AG10803 (cell line): ENCODE measurements at places on chromosomes 3 and 15.

DNA sequence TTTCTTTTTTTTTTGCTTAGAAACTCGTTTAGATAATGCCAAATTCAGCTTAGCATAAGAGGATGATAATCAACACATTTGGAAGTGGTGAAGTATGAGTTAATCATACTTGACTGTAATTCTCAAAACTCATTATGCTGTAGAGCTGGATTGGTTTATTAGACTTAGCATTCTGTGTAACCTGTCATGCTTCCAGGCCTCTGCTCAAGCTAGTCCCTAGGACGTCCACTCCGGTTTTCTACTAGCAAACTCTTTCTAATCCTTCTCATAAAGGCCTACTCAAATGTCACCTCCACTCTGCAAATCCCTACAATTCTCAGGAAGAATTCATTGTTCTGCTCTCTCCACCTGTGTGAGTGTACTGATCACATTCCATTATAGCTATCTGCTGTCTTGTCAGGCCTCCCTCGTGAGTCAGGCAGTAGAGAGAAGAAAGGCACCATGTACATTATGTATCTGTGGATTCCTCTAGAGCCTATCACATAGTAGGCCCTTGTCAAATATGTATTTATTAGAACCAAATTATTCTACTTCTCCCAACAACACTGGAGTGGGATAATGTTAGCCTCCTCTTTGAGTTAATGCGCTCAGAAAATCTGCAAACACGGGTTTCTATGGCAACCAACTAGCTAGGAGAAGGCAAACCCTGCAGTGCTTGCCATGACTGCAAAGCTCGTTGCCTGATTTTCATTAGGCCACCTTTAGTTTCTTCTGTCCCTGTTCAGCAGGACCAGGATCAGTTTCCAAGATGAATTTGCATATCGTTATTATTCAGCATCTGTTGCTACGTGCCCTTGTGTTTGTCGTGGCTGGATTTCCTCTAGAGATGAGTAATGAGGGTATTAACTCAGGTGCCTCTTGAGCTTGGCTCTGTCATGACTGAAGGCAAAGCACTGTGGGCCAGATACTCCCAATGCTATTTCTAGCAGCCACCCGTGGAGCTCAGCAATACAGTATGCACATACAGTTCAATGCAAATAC, 30.7 kb downstream of the ATP13A5 start:
- no peak for DNase-seq

GRCh38 chr3:24628523-24629258, 134.0 kb upstream of the THRB start:
- DNase-seq = peak; percentile 8

GRCh38 chr3:45683417-45684326, 5.5 kb upstream of the SACM1L start:
- no peak for DNase-seq

DNA sequence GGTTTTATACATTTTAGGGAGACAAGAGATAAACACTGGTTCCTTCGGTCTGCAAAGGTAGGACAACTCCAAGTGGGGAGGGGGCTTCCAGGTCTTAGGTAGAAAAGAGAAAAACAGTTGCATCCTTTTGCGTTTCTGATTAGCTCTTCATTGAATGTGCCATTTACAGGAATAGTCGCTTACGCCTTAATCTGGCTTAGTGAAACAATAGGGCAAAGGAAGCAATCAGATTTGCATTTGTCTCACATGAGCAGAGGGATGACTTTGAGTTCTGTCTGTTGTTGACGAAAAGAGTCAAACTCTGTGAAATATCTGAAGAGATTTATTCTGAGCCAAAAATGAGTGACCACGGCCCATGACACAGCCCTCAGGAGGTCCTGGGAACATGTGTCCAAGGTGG, 166.0 kb upstream of the ATP10A start:
- DNase-seq = no peak

DNA sequence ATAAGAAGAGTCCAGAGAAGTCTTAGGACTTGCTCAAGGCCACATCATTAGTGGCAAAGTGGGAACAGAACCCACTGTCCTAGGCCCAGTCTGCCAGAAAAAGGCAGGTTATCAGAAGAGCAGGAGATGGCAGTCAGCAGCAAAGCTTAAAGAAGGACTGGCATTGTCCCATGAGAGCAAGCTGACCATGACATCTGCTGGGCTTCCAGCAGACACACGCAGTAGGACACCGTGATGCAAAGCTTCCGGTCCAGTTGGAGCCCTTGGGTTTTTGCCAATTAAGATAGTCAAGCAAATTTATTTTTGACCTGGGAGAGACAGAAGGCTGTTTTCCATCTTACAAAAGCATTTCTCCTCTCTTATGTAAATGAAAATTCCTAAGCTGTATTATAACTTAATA, 42.1 kb downstream of the ZBTB38 start:
- peak; percentile 79 for DNase-seq

GRCh38 chr15:20643829-20644425, 102.3 kb upstream of the GOLGA6L6 start:
- no peak for DNase-seq

DNA sequence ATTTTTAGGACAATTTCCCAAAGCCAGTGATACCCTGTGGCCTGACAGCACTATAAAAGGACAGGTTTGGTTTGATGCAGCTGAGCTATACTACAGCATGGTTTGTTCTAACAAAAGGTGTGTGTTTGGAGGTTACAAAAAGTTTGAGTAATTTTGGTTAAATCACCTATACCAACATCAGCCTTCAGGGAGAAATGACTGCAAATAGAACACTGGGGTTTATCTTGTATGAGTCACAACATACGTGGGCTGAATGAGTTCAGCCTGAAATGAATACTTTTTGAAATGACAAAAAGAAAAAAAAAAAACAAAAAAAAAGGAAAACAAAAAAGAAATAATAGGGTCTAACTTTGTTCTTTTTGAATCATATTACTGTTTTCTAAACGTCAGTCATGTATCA, 345.7 kb downstream of the CNTN3 start:
- peak; percentile 15 for DNase-seq

DNA sequence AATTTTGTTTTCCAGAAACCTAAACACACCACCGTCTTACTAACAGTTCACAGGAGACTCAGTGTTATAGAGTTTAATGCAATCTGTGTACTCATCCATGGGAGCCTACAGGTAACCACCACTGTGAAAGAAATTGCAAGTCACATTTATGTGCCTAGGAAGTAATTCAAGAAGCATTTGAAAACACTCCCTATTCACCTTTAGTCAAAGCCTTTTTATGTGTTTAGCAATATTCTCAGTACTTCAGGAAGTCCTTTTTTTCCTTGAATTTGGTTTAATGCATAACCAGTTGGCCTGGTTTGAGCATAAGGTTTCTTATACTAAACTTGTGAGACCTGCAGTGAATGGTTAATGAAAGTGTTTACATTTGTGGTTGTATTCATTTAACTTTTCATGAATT, 346.1 kb downstream of the CHST2 start:
- DNase-seq = no peak

- peak; percentile 72 for DNase-seq
Measured at GRCh38 chr3:36906504-36907149, 38.2 kb downstream of the TRANK1 start.

GRCh38 chr3:81666502-81667121, 94.8 kb downstream of the GBE1 start:
- DNase-seq = peak; percentile 29

DNA sequence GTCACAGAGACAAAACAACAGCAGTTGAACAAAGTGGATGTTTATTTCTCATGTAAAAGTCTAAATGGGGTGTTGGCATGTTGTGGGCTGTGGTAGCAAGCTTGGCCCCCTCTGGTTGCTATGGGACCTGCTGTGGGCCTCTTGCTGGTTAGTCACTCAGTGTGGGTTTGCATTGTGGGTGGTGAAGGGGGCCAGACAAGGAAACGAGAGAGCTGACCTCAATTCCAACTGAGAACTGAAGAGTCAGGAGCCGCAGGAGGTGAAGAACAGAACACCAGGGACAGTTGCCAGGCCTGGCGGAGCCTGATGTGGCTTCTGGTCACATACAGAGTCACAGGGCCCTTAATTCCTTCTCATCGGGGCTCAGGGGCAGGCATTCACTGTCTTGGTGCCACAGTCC, 1.9 kb upstream of the ADPGK start:
- DNase-seq = peak; percentile 71

GRCh38 chr3:69864766-69865165, 125.5 kb downstream of the MITF start:
- no peak for DNase-seq

DNA sequence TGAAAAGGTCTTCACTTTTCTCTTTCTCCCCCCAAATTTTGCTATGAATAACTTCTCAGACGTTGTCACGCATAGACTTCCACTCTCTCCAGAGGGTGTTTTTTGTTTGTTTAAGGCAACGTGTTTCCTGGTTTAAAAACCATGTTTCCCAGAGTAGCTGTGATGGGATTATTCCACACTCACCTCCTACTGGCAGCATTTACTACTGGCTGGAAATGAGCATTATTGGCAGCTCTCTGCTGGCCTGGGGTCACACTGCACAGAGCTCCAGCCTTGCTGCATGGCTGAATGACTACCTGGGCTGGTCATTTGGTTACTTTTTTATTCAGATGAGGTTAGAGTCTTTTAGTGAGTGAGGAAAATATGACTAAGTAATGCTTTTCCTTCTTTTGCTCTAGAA, 65.2 kb downstream of the RARB start:
- no peak for DNase-seq

- no peak for DNase-seq
Measured at GRCh38 chr3:19399356-19399755, 251.0 kb downstream of the KCNH8 start.

- DNase-seq = no peak
Measured at GRCh38 chr3:154678041-154678654, 248.2 kb upstream of the GPR149 start.

- peak; percentile 48 for DNase-seq
Measured at GRCh38 chr3:187677604-187678003, 7.4 kb upstream of the SST start.

- DNase-seq = no peak
Measured at GRCh38 chr3:111782943-111783342, 76.1 kb upstream of the PHLDB2 start.

DNA sequence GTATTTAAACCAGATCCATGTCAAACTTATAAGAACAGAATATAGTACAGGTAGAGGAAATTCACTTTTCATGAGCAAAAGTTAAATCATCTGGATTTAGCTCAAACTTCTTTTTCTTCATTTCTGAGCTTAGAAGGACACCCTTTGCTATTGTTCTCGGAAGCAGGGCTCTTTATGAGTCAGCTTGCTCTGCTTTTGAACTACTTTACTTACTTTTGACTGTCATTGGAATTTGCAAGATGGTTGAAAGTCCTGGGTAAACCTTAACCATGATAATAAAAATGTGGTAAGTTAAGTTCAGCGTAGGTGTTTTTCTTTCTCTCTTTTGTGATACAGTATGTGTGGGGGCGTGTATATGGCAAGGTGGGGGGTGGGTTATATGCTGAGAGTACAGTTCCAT, 312.7 kb upstream of the DPH6 start:
- DNase-seq = no peak

DNA sequence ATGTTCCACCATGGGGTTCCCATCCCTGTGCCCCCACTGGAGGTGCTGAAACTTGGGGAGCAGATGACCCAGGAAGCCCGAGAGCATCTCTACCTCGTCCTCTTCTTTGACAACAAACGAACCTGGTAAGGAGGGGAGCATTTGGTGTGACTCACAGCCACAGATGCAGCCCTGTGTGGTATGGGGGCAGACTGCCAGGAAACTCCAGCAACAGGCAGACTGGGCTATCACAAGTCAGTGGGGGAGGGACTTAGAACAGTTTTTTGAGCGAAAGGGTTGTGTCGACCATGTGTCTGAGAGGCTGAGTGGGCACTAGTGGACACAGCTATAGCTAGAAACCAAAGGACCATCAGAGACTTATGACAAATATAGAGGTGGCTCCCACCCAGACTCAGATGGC, 3.4 kb upstream of the OGG1 start:
- peak; percentile 58 for DNase-seq

DNA sequence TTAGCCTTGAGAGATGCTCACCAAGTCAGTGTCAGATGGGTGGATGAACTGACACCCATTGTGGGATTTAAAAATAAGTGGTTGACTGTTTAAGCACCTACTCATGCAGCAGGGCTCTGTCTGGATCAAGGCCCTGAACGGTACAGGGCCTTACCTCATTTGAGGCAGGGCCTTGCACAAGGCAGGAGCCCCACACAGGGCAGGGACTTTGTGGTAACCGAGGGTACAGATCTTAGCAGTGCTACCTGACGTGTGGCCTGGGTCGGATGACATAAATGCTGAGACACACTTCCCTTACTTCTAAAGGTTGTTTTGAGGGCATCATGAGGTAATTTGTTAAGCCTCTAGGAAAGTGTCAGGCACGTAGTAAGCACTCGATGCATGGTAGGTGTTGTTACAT, 59.5 kb upstream of the PLXNA1 start:
- no peak for DNase-seq

DNA sequence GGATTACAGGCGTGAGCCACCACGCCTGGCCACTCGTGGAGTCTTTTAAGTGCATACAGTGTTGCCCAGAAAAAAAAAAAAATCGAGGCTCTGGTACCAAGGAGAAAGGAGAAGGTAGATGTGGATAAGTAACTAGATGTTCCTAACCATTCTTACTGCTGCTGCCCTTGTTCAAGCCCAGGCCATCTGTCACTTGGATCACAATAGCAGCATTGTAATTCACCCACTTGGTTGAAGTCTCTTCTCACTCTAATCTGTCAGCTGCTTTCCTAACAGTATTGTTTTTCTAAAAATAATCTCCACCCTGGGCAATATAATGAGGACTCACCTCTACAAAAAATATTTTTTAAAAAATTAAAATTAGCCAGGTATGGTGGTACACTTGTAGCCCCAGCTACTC, 58.0 kb upstream of the CRTC3 start:
- no peak for DNase-seq

DNA sequence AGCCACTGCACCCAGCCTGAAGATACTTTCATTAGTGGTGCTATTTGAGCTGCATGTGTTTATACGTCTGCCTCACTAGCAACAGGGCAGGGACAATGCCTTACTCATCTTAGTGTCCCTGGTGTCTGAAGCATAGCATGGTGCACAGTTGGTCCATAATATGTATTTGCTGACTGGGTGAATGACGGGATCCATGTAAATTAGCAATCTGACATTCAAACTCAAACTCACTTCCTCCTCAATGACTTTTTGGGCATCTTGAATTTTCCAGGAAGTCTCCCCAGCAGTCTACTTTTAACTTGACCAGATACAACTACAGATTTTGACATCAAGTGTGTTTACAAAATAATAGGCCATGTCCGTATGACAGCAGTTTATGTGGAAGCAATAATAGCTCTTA, 3.0 kb upstream of the LDHAL6B start:
- no peak for DNase-seq

DNA sequence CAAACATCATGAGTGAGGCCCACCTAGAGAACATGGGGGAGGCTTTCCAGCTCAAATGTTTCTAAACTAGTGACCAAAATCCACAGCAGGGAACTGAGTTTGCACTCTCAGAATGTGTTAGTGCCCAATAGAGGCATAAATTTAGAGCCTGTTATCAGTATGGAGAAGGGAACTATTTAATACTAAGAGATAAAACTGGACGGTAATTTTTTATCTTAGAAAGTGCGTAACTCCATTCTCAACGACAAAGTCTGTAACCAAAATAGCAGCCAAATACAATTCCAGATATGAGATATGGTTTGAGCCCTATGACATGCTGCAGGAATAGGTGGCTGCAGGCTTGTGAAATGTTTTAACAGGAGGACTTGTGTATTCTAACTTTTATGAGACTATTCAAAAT, 3.5 kb downstream of the B3GALNT1 start:
- DNase-seq = no peak

GRCh38 chr3:52313188-52313773, 2.8 kb upstream of the DNAH1 start:
- DNase-seq = no peak
